Adipose tissue (tissue), 3 donors: ENCODE measurements at places on chromosomes 6 and 20. TPM values are rescaled to one million over a fixed set of nuclear protein-coding genes. Genes with fewer than 3 reads are reported as not detected.

ECT2L gene
- polyA plus RNA-seq: not detected

DYNLT2 gene
- 0.76 TPM for polyA plus RNA-seq

TRIM31 gene
- not detected for polyA plus RNA-seq

MAS1 gene
- polyA plus RNA-seq: not detected

GSTA2 gene
- 0.16 TPM for polyA plus RNA-seq

JPH2 gene
- polyA plus RNA-seq: 3.0 TPM

NCOA7 gene
- polyA plus RNA-seq: 9.6 TPM

RHAG gene
- polyA plus RNA-seq: 0.04 TPM

SRSF6 gene
- polyA plus RNA-seq: 48.9 TPM

SLC22A16 gene
- polyA plus RNA-seq: 0.08 TPM

CPNE5 gene
- 1.5 TPM for polyA plus RNA-seq

SGK2 gene
- polyA plus RNA-seq: 16.5 TPM

LTV1 gene
- 22.0 TPM for polyA plus RNA-seq

PIM1 gene
- 24.7 TPM for polyA plus RNA-seq

PPP1R14C gene
- 0.58 TPM for polyA plus RNA-seq

PEDS1 gene
- 53.5 TPM for polyA plus RNA-seq

SIM1 gene
- 0.93 TPM for polyA plus RNA-seq

CTAGE9 gene
- not detected for polyA plus RNA-seq

C6orf52 gene
- polyA plus RNA-seq: 0.65 TPM

HCRTR2 gene
- polyA plus RNA-seq: not detected

MGME1 gene
- 6.8 TPM for polyA plus RNA-seq

RFX6 gene
- 1.0 TPM for polyA plus RNA-seq

PRDM13 gene
- polyA plus RNA-seq: not detected

LHFPL5 gene
- not detected for polyA plus RNA-seq

NFATC2 gene
- polyA plus RNA-seq: 2.2 TPM

C4B gene
- 93.8 TPM for polyA plus RNA-seq

ELOVL4 gene
- polyA plus RNA-seq: not detected

CRISP2 gene
- not detected for polyA plus RNA-seq

TMEM30A gene
- 36.5 TPM for polyA plus RNA-seq

DPPA5 gene
- polyA plus RNA-seq: not detected

RIPPLY2 gene
- polyA plus RNA-seq: not detected

ZNF343 gene
- 6.8 TPM for polyA plus RNA-seq

BTN1A1 gene
- not detected for polyA plus RNA-seq

KIF25 gene
- 0.65 TPM for polyA plus RNA-seq

SH3BGRL2 gene
- polyA plus RNA-seq: 25.4 TPM

RIMS1 gene
- polyA plus RNA-seq: 0.10 TPM

FOXF2 gene
- polyA plus RNA-seq: 1.2 TPM

SAPCD1 gene
- 0.51 TPM for polyA plus RNA-seq

ENPP5 gene
- polyA plus RNA-seq: 0.58 TPM

AURKA gene
- polyA plus RNA-seq: 0.79 TPM

MYCT1 gene
- polyA plus RNA-seq: 18.1 TPM

ATG5 gene
- polyA plus RNA-seq: 18.6 TPM

HRH3 gene
- not detected for polyA plus RNA-seq

ATXN1 gene
- 2.6 TPM for polyA plus RNA-seq

SLPI gene
- polyA plus RNA-seq: 109 TPM

AVP gene
- not detected for polyA plus RNA-seq

MLIP gene
- 0.98 TPM for polyA plus RNA-seq

PLA2G7 gene
- polyA plus RNA-seq: 0.74 TPM

LAMA4 gene
- polyA plus RNA-seq: 10.0 TPM
